ENCODE measurements at places on chromosomes 6 and 20. TPM values are rescaled to one million over a fixed set of nuclear protein-coding genes. Genes with fewer than 3 reads are reported as not detected.

NINL gene
- total RNA-seq = 2.2 TPM

FRMD1 gene
- total RNA-seq = not detected

MATN4 gene
- 1.1 TPM for total RNA-seq

ZC2HC1B gene
- total RNA-seq = not detected

TNXB gene
- total RNA-seq = 0.43 TPM

SAMD5 gene
- total RNA-seq = not detected

HEY2 gene
- total RNA-seq = not detected

TBXT gene
- total RNA-seq = not detected

MAP1LC3A gene
- 0.95 TPM for total RNA-seq

LPA gene
- total RNA-seq = not detected

VSX1 gene
- not detected for total RNA-seq

OR12D1 gene
- total RNA-seq = not detected

SLC17A3 gene
- not detected for total RNA-seq

WDR27 gene
- 29.7 TPM for total RNA-seq

AIF1 gene
- total RNA-seq = 157 TPM

CENPW gene
- total RNA-seq = 75.3 TPM

METTL24 gene
- 0.27 TPM for total RNA-seq

COL19A1 gene
- total RNA-seq = 0.47 TPM

KHDC1L gene
- total RNA-seq = not detected

TRAPPC3L gene
- not detected for total RNA-seq

ACSS2 gene
- 11.0 TPM for total RNA-seq

STX7 gene
- 14.8 TPM for total RNA-seq

SPEF1 gene
- total RNA-seq = 0.23 TPM
